ENCODE measurements at places on chromosomes 4 and X. TPM values are rescaled to one million over a fixed set of nuclear protein-coding genes. Genes with fewer than 3 reads are reported as not detected.

The UGT2A1 gene
- not detected for total RNA-seq

The CHM gene
- 10.3 TPM for total RNA-seq

The CT45A10 gene
- total RNA-seq = not detected

The EGF gene
- total RNA-seq = not detected

The SSX2 gene
- total RNA-seq = not detected

The CHIC2 gene
- total RNA-seq = 21.2 TPM

The UGT2B17 gene
- total RNA-seq = not detected

The STPG2 gene
- total RNA-seq = not detected

The UNC5C gene
- total RNA-seq = not detected

The PHKA1 gene
- 9.7 TPM for total RNA-seq

The DRP2 gene
- 0.23 TPM for total RNA-seq

The NUP54 gene
- 76.2 TPM for total RNA-seq

The PABPC5 gene
- not detected for total RNA-seq

The RBM47 gene
- 0.16 TPM for total RNA-seq

The RAB9B gene
- total RNA-seq = 0.60 TPM

The ZAR1 gene
- not detected for total RNA-seq

DNA sequence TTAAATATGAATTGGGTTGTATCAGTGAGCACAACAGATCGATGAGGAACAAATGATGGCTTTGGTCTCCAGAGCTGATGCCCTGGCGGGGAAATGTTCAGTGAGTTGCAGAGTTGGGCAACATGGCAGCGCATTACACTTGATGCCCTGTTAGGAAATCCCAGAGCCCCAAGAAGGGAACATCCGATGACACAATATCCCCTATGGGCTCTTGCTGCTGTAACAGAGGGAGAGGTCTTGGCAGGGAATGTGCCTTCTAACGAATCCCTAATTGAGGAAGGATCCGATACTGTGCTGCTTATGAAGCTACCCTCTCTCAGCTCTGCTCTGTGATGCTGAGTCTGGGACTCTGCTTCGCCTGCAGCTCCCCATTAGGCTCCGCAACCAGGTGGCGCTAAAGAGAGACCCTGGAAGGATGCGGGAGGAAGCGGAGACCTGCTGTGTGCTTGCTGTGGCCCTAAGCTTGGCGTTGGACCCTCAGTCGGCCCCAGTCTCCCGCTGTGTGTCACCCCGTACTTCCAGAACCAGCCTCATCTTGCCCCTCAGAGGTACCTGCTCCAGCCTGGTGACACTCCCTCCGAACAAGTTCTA, 38.9 kb downstream of the PDHA1 start:
- peak; percentile 48 for DNase-seq

GRCh38 chrX:71466979-71467523, 65.9 kb upstream of the OGT start:
- no peak for DNase-seq

DNA sequence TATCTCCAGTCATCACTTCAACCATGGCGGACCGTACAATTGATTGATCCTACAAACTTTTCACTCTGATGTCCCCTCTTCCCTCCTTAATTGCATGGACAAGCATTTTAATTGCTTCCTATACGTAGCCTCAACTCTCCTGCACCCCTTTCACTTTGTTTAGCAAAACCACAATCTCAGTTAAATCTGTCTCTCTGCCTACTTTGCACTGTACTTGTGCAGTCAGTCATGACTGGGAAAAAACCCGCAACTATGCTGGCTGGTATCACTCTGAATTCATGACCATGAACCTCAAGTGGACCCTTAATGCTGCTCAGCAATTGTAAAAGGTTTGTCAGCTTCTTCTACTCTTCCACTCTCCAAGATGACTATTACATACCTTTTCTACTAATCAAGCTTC, 51.7 kb upstream of the AFF2 start:
- DNase-seq = no peak

GRCh38 chr4:4752025-4752424, 107.4 kb upstream of the MSX1 start:
- no peak for DNase-seq

DNA sequence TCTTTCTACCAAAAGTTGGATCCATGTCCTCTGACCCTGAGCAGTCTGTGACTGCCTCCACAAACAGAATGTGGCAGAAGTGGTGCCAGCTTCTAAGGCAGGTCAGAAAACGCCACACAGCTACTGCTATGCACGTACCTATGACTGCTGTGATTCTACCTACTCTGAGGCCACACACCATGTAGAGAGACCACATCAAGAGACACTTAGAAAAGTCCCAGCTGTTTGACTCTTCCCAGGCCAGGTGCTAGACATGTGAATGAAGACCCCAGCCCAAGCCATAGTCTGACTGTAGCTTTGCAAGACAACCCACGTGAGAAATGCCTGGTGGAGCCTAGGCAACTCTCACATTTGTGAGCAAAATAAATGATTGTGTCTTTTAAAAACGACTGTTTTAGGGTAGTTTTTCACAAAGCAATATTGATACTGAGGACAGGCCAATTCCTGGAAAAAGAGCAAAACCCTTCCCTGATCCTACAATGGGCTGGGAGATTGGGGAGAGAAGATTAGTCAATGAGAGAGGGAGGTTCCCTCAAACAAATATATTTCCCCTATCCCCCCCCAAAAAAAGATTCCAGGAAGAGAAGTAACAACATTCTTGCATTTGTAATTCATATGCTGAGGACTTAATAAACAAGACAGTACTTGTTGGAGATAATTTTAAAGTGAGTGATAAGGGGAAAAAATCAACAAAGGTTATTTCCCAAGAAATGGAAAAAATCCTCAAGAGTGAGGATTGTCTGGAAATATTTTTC, 33.3 kb downstream of the FRYL start:
- DNase-seq = no peak

GRCh38 chrX:153494541-153495361, at the start of gene BGN:
Gene BGN (plus strand): TSS chrX:153494980. CDS start chrX:153504632, 9,652 bp downstream.
- DNase-seq = peak; percentile 11

GRCh38 chrX:121479406-121479805, 432.0 kb downstream of the GLUD2 start:
- DNase-seq = no peak

- DNase-seq = no peak
Measured at GRCh38 chrX:914206-914605, 283.6 kb downstream of the SHOX start.

DNA sequence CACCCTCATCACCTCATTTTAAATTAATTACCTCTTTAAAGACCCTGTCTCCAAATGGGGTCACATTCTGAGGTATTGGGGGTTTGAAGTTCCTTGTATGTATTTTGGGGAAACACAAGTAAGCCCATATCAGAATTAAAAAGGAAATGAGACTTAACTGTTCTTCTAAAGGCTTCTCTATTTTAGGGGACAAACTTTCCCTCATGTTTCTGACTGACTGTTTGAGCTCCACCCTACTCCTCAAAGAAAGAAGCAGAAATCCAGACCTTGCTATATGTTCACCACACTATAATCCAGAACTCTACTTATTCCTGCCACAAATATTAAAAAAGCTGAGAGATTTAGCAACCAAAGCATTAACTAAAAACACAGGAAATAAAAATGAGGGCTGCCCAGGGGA, 258.8 kb downstream of the ARHGAP24 start:
- DNase-seq = no peak

DNA sequence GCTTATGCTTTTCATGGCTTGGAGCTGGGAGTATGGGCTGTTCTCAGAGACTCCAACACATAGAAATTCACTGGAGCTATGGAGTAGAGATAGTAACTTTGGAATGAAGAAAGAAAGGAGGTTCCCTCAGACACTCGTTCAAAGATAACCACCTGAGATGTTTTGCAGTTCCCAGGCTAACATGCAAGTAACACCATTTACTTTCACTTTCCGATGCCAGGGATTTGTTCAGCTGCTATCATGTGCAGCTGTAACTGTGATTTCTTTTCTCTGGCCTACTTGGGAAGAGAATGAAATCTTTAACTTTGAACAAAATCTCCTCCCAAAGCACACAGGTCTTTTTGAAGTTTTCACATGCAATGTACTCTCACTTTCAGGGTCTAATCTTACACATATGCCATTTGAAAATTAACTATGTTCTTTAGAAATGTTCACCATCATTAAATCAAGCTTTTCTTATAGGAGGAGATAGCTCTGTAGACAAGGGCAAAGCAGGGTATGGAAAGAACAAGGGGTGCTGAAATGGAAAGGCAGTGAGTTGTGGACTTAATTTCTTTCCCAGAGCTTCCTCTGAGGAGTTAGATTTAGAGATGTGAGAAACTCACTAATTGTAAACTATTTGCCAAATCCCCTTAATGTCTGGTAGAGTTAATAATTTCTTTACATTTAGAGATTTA, 514.3 kb downstream of the PDHA2 start:
- no peak for DNase-seq

- no peak for DNase-seq
Measured at GRCh38 chrX:3219667-3220066, 126.8 kb downstream of the MXRA5 start.

- no peak for DNase-seq
Measured at GRCh38 chr4:7217474-7218321, 25.4 kb downstream of the SORCS2 start.

- DNase-seq = no peak
Measured at GRCh38 chr4:98887145-98887544, 41.8 kb downstream of the EIF4E start.

- no peak for DNase-seq
Measured at GRCh38 chr4:157775971-157776370, 396.9 kb downstream of the GASK1B start.

GRCh38 chr4:57371671-57372070, 261.5 kb upstream of the IGFBP7 start:
- no peak for DNase-seq

- DNase-seq = no peak
Measured at GRCh38 chrX:12672367-12673106, 118.7 kb upstream of the PRPS2 start.

DNA sequence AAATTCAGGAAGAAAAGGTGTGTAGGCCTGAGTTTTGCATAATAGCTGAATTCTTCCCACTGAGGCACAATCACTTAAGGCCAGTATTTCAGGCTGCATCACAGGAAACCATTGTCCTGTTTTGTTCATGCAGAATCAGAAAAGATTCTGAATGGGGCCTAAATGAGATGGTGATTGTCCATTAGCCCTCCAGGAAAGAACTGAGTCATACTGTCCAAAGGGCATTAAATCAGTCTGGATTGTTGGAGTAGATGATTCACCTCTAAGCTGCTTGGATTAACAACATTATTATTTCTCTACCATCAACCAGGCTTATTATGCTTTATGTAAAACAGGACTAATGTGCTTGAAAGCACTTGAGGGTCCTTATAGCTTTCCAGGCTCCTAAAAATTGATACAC, 36.2 kb downstream of the CT47B1 start:
- DNase-seq = no peak

GRCh38 chr4:69830560-69831269, 29.2 kb downstream of the SULT1E1 start:
- no peak for DNase-seq

DNA sequence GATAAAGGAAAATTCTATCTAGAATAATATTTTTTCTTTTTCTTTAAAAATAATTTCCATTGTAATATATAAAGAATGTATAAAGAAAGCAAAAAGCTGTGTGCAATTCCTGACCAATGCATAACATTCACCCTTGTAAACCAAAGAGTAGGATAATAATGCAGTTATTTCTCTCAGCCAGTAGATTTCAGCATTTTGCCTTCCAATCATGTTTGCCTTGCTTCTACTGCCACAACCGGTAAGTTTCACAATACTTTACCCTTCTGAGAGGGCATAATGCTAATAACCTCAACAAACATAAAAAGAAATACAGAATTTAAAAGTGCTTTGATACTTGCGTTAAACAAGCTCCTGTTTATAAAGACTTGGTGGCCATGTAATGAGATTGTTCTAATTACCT, 59.9 kb downstream of the CHIC2 start:
- DNase-seq = no peak

DNA sequence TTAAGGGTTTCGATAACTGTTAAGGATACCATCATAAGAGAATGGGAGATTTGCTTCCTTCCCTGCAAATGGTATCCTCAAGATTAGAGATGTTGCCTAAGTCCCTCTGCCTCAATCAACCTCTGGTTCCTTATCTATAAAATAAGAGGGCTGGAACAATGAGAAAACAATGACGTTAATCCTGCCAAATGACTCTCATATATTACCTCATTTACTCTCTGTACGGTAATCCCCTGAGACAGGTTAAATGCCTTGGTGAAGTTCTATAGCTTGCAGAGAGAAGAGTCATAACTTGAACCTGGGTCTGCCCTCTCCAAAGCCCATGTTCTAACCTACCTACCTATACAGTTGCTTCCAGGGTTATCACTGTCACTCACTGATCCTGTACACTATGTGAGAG, 100.2 kb upstream of the OTUD4 start:
- no peak for DNase-seq

- DNase-seq = no peak
Measured at GRCh38 chr4:189769131-189769530, 171.5 kb upstream of the FRG1 start.

DNA sequence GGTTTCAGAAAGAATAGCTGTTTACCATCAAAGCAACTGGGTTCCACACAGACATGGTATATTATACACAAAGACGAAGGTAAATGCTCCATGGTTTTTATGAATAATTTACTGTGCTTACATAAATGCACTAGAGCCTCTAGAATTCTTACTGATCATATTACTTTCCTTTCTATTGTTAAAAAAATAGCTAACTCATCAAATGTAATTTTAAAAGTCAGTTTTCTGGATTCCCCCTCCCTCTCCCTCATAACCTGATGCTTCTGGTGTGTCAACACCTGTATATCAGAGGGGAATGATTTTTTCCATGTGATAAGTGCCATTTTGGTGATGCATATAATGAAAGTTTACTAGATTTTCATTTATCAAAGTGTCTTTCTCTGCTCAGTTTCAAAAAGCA, 31.1 kb upstream of the LEF1 start:
- DNase-seq = no peak
